G401 (cell line): ENCODE measurements at places on chromosomes 7 and 10. TPM values are rescaled to one million over a fixed set of nuclear protein-coding genes. Genes with fewer than 3 reads are reported as not detected.

BLNK gene
- not detected in 2 replicates for total RNA-seq

KDM7A gene
- total RNA-seq = 1.2 and 2.2 TPM in 2 replicates

WNT2 gene
- not detected in 2 replicates for total RNA-seq

ZNF425 gene
- total RNA-seq = 3.4 and 4.7 TPM in 2 replicates

DPYSL4 gene
- total RNA-seq = 4.9 and 6.0 TPM in 2 replicates

PTF1A gene
- total RNA-seq = not detected in 2 replicates

MMD2 gene
- total RNA-seq = not detected in 2 replicates

PTPRE gene
- not detected in 2 replicates for total RNA-seq

PDZD7 gene
- total RNA-seq = 2.4 and 4.5 TPM in 2 replicates

HOXA4 gene
- not detected in 2 replicates for total RNA-seq

KCP gene
- total RNA-seq = 2.8 and 4.7 TPM in 2 replicates

CRYGN gene
- total RNA-seq = not detected in 2 replicates

EN2 gene
- not detected in 2 replicates for total RNA-seq

DNAJC9 gene
- 43.4 and 53.3 TPM in 2 replicates for total RNA-seq

OR2A14 gene
- not detected in 2 replicates for total RNA-seq

ZNF394 gene
- total RNA-seq = 20.7 and 21.5 TPM in 2 replicates

DRGX gene
- 0.03 and 0.86 TPM in 2 replicates for total RNA-seq

SLC12A9 gene
- total RNA-seq = 15.8 and 25.8 TPM in 2 replicates

EGR2 gene
- not detected in 2 replicates for total RNA-seq

FKBP6 gene
- not detected in 2 replicates for total RNA-seq

NEURL1 gene
- 0.68 and 0.95 TPM in 2 replicates for total RNA-seq

INMT gene
- total RNA-seq = 0.17 TPM in 1 of 2 replicates, not detected in the other

FRMPD2 gene
- total RNA-seq = 0.27 and 0.43 TPM in 2 replicates

C7orf33 gene
- not detected in 2 replicates for total RNA-seq

TDRD1 gene
- not detected in 2 replicates for total RNA-seq

LRRC17 gene
- total RNA-seq = 0.58 and 2.1 TPM in 2 replicates

FAM13C gene
- total RNA-seq = not detected in 2 replicates

UPK3BL1 gene
- total RNA-seq = 1.2 and 4.7 TPM in 2 replicates

ZNF282 gene
- 13.4 and 22.6 TPM in 2 replicates for total RNA-seq

SHTN1 gene
- total RNA-seq = 0.62 and 2.4 TPM in 2 replicates

ANK3 gene
- total RNA-seq = 1.4 and 9.6 TPM in 2 replicates

SLC16A9 gene
- total RNA-seq = 10.2 and 12.9 TPM in 2 replicates

ASAH2 gene
- total RNA-seq = 0.20 TPM in 1 of 2 replicates, not detected in the other

CFAP58 gene
- total RNA-seq = 0.37 and 2.0 TPM in 2 replicates

CYP3A4 gene
- total RNA-seq = not detected in 2 replicates

SHH gene
- not detected in 2 replicates for total RNA-seq

HOXA2 gene
- total RNA-seq = not detected in 2 replicates

GJD4 gene
- not detected in 2 replicates for total RNA-seq
